PC-3 (cell line): ENCODE measurements at places on chromosomes 7 and 10.

GRCh38 chr10:124333931-124334330 is 84.8 kb downstream of the OAT start:
- no peak for DNase-seq

- DNase-seq = no peak
Observed at GRCh38 chr10:74418285-74418872, 267.4 kb downstream of the ADK start.

GRCh38 chr10:13100349-13101294 is 659 bp downstream of the OPTN start:
- DNase-seq = peak; percentile 14

DNA sequence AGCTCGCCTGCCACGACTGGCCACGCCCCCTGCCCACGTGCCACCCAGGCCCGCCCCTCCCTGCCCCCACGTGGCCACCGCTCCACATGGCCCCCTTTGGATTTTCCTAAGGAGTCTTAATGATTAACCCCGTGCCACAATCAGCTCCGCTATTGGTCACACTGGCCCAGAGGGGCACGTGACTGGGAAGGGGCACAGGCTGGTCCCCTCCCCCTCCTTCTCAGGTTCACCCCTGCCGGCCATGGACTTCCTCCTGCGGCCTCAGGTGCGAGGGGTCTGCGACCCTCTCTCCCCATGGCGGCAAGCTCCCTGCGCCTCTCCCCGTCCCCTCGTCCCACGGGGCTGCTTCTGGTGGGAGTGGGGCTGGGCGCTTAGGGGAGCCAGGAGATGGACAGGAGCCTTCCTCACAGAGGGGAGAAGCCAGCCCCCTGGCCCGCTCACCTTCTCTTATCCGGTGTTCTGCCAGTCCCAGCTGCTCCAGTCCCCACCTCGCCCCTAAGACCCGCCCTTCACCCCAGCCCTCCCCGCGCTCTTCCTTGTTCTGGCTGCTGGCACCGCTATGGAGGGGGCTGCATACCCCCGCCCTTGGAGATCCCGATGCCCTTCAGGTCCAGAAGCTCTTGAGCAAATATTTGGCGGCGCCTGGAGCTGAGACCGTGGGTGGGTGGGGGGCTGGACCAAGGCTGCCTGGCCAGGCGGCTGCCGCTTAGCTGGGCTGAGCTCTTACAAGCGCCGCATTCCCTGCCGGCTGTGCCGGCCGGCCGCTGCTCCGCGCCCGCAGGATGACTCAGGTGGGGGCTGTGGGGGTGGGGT is 3.2 kb downstream of the SLC4A2 start:
- DNase-seq = peak; percentile 67

- no peak for DNase-seq
Observed at GRCh38 chr10:99425204-99425603, 5.2 kb downstream of the GOT1 start.

DNA sequence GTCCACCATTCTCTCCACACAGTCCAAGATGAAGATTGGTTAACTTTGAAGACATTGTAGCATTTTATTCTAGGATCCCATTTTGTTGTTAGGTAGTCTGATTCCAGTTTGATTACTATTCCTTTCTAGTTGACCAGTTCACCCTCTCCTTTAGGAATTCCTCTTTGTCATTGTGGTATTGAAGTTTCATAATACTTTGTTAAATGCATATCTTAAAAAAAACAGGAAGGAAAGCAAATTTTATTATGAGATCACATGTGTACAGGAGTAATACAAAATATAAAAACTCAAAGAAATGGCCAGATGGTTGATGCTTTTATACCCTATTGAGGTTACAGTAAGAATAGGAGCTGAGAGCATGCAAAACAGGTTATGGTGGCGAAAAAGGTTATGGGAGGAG is 15.5 kb upstream of the SEMA3C start:
- peak; percentile 32 for DNase-seq

- peak; percentile 70 for DNase-seq
Observed at GRCh38 chr10:43204943-43205671, 61.8 kb downstream of the RASGEF1A start.

GRCh38 chr10:59104186-59104585 is 72.3 kb upstream of the PHYHIPL start:
- DNase-seq = no peak
